ENCODE measurements at places on chromosomes 12 and 14.
A peak's percentile ranks its signal among the peaks of the same experiment; 100 is the strongest.

- DNase-seq = no peak
Observed at GRCh38 chr12:50387972-50388478, 8.4 kb downstream of the FAM186A start.

DNA sequence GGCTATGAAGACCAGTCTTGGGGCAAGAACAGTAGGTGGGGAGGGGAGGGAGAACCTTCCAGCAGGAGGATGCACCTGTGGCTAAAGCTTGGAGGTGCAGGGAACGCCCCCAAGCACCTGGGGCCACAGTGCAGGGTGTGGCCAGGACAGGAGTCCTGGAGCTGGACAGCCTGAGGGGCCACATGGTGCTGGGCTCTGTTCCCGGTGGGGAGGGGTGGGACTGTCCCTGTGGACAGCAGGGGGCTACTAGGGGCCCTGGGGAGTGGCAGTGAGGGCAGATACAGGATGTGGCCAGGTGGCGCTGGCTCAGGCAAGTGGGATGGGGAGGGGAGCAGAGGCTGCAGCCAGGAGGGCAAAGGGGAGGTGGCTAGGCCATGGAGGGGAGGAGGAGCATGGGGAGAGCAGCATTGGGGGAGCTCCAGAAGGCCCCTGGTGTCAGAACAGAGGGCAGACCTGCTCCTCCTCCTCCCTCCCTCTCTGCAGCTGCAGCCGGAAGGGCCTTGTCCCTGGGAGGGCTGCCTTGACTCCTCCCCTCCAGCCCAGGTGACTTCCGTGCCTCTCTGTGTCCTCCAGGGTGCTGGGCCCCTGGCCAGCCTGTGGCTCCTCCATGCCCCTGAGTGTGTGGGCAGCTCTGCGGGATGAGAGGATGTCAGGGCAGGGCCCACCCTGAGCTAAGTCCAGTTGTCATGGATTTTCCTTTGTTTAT, 68.4 kb upstream of the DLK1 start:
- DNase-seq = no peak

DNA sequence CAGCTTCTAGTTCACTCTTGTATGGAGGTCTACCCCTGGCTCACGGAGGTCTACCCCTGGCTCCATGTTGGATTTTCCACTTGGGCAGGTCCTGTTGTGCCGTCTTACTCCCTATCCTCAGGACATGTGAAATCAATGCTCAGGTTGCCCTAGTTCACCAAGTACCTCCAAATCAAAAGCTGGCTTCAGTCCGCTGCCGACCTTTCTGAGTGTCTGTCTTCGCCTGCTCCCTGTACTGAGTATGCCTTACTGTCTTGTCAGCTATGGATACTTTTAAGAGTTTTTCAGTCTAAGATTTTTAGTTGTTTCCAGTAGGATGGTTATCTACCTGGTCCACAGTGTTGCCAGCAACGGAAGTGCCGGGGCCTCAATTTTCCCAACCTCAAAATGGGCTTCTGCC, 40.1 kb upstream of the BCL11B start:
- no peak for DNase-seq

- DNase-seq = peak; percentile 44
Observed at GRCh38 chr12:92363295-92364146, 217.9 kb upstream of the BTG1 start.

GRCh38 chr12:67391034-67391433, 121.9 kb downstream of the CAND1 start:
- DNase-seq = no peak

- peak; percentile 46 for DNase-seq
Observed at GRCh38 chr14:103518422-103519042, 4.1 kb downstream of the CKB start.
